Activated CD4-positive, alpha-beta T cell treated with anti-CD3 and anti-CD28 coated beads for 36 hours (primary cell): ENCODE measurements at places on chromosomes 7 and 10.

DNA sequence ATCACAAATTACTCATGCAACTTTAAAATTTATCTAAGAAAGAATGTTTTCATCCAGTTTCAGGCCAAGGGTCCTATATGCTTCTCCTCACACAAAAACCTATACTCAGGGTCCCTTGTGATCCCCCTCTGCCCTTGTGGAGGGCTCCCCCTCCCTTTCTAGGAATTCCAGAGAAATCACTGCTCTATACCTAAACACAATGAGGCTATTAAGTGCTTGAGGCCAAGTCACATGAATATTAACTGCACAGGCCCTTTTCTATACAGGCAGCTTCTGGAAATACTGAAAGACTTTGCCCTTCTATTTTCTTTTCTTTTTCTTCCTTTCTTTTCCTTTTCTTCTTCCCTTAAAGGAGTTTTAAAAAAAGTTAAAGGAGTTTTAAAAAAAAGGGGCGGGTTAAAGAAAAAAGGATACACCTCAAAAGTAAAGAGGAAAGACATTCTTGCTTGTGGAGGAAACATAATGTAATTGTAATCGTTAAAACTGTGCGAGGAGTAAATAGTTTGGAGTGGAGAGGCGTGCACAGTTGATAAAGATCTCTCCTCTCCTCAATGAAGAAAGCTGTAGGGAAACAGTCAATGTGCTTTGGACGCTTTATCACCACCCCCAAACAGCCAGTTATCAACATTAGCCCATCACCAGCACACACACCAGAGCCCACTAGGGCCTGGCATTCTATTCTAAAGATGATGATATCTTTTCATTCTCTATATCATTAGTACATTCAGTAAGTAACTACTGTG is 16.4 kb downstream of the GRB10 start:
- DNase-seq, result no peak

DNA sequence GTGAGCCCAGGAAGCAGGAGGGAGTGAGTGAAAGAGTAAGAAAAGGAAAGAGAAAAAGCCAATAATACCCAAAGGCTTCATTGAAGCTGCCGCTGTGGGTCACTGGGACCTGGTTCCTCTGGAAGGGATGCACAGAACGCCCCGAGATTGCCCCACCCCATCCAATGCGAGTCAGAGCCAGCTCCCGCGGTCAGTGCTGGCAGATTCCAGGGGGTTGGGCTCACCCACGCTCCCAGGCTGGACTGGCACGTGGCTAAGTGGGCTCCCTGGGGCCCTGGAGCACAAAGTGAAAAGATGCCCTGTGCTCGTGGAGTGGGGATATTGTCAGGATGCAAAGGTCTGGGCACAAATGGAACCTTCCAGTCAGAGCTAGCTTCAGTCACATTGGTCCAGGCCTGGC is 117.0 kb downstream of the OAT start:
- no peak for DNase-seq

GRCh38 chr7:89809291-89809690 is 345.0 kb upstream of the STEAP1 start:
- DNase-seq, result no peak

DNA sequence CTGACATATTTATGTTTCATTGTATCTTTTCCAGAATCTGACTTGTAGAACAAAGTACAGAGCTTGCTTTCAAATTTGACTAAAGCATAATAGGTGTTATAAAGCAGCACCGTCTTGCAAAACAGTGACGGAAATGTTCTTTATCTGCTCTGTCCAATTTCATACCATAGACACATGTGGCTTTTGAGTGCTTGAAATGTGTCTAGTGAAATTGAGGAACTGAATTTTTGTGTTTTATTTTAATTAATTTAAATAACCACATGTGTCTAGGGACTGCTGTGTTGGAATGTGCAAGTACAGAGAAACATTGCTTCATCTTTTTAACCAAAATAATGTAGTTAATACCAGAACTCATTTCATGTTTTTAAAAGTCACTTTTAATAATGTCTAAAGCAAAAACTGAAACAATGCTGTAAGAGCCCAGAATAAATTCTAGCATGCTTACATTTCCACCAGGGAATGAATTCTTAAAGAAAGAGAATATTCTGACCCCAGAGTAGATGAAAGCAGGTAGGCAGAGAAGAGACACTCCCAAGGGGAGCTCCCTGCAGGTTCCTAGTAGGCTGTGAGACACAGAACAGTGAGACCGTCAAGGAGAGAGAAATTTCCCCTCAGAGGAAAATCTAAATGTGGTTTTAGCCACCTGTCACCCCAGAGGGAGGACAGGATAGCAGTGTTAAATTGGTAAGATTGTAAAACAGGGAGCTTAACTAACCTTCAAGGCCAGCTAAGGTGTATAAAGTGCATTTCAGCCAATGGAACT is 175.3 kb upstream of the KMT2E start:
- DNase-seq, result no peak

- DNase-seq, result no peak
These were observed 102.0 kb upstream of the MBL2 start for GRCh38 chr10:52874581-52874980.

DNA sequence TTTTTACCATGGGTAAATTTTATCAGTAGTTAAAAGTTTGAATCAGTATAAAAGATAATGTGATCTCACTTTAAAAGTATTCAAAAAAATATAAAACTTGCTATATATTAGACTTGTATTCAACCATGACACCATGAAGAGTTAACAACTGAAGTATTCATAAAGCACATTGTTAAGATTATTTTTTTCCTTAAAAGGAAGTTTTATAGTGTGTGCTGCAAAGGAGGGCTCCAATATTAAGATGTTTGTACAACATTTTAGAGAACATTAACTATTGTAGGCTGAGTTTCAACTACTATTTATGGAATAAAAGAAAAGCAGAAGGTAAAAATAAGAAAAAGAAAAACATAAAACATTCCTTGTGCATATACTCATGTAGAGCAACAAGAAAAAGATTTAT is 24.5 kb upstream of the CUBN start:
- no peak for DNase-seq

- DNase-seq, result no peak
These were observed 104.6 kb downstream of the MBL2 start for GRCh38 chr10:52668024-52668423.

GRCh38 chr7:142864980-142865747 is 10.3 kb downstream of the EPHB6 start:
- no peak for DNase-seq

- no peak for DNase-seq
These were observed 91.0 kb upstream of the PDCD4 start for GRCh38 chr10:110780704-110781103.

GRCh38 chr10:63273577-63273976 is 140.4 kb downstream of the NRBF2 start:
- DNase-seq, result no peak

GRCh38 chr10:118563373-118563890 is 32.0 kb downstream of the PRLHR start:
- DNase-seq, result no peak

DNA sequence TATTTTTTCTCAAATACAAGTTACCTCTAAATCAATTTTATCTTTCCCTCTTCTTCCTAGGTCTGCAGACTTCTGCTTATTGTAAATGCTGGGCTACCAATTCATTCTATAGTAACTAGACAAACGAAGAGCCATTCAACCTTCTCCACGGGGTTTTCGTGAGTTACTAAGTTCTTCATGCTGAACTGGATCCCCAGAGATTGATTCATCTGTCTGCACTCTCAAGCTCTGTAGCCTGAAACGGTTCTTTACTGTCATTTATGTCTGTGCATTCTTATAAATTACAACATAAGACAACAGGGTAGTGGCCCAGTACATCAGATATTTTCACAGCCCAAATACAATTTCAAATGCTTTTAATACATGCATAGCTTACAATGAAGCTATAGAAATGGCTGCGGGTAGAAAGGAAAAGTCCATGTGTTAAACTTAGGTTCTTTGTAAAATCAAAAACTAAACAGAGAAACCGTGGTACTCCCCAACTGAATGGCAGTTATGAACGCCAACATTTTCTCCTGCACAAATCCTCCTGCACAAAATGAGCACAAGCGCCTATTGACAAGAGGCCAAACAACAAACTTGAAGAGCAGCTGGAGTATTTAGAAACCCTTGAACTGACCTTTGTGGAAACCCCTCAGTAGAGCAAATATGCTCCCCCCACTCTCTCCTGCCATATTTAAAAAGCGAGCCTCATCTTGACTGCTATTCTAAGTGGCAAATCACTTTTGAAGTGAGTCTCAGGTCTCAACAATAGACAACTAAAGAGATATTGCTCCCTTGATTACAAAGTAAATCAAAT is 20.7 kb downstream of the LAMB1 start:
- DNase-seq, result no peak

DNA sequence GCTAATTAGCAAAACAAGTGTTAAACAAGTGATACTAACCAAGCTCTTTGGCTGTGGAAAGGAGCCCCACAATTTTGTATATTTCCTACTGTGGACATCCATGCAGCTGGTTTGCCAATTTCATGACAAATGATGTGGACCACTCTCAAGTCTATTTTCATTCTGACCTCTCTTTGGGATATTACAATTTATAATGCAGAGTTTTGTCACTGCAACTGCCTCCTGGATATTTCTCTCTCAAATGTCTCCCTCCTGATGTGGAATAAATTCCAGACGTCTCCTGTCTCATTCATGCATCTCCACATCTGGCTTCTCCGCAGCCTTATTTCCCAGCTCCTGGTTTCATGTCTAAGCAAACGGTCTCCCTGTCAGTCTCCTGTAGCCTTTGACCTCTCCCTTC is 80.6 kb upstream of the RHEB start:
- DNase-seq, result no peak

DNA sequence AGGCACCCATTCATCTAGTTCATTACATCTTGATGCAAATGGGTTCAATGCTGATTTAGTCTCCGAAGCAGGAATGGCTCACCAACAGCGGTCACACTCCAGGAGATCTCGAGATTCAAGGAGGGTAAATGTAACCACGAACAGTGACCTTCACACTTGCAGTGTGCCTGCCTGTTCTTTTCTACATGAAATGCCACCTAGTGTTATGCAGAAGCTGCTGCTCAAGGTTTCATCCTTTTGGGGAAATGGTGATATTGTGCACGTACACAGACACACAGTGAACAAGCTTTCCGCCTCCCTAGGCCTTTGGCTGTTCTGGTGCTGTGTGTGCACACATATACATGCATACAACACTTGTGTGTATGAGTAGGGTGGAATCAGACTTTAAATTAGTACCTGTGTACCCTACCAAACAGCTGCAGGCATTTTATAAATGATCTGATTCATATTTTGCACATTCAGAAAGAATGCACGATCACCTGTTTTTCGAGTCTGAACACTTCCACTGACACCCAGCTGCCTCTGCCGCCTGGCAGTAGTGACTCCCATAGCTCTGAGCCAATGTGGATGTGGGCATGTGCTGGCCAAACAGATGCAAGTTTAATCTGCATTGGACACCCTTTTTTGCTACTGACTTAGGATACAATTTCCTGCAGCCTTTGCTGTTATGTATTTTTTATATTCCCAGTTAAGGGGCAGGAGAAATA is 100.5 kb downstream of the TACC2 start:
- DNase-seq, result no peak

- DNase-seq, result no peak
These were observed 82.6 kb upstream of the ABCB5 start for GRCh38 chr7:20532890-20533289.

GRCh38 chr10:132813560-132814468 is 27.9 kb upstream of the NKX6-2 start:
- DNase-seq, result no peak

DNA sequence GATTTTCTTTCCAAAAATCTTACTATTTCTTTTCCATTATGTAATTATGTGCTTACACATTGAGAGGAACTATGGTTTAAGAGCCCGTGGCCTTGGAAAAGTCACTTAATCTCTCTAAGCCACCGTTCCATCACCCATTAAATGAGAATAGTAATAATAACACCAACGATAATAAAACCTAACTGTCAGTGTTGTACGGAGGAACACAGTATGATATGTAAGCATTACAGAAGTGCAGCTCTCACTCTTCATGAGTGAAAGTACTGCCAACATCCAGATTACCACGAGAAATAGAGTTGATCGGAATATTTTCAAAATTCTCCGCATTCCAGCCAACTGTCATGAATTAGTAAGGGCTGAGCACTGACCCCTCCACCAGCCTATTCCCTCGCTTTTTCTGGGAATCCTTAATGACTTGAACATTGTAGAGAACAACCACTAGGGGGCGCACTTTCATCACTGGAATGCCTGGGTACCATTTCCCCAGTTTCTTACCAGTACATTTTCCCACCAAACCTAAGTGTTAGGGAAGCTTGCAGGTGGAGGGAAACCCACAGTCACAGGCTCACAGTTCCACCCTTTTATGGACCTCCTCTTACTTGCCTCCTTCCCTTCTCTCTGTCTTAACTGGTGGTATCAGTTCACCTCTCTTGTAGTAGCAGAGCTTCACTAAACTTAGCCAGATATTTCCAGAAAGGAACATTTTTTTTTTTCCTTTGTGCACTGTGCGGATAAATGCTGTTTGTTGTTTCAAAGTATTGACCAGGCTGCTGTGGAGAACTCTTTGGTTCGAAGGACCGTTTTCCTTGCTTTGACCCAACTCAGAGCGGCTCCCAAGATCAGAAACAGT is 27.8 kb downstream of the NKX2-3 start:
- peak; percentile 66 for DNase-seq

- DNase-seq, result peak; percentile 75
These were observed 37.0 kb upstream of the DNAJB6 start for GRCh38 chr7:157299613-157300368.

- peak; percentile 40 for DNase-seq
These were observed 9.4 kb downstream of the ACSL5 start for GRCh38 chr10:112383325-112383724.

DNA sequence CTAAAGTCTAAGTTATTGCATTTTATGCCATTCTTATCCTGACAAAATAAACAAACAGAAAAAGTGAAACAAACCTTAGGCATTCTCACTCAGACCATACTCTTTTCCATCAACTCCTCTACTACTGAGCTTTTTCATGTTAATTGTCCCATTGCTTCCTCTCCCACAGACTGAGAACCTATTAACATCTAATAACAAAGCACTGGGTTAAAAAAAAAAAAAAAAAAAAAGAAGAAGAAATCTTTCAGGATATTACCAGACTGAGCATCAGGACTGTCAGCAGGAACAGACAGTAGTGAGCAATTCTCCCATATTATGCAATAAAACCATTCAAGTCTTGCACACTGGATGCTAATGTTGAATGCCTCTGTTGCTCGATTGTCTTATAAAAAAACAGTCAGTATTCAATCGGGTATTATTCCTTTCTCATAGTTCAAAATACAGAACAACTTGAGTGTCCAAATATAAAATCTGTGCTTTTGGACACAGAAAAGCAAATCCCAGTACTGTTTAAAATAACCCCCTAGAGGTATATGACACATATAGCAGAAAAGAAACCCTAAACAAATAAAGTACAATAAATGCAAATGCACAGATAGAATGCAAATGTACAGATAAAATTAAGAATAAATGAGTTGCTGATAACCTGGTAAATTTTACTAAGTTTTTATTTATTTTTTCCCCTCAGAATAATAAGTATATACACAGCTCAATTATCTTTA is 531.3 kb upstream of the LRRTM3 start:
- DNase-seq, result no peak
